ENCODE measurements at places on chromosomes 3 and 15. TPM values are rescaled to one million over a fixed set of nuclear protein-coding genes. Genes with fewer than 3 reads are reported as not detected.
A peak's percentile ranks its signal among the peaks of the same experiment; 100 is the strongest.

DNA sequence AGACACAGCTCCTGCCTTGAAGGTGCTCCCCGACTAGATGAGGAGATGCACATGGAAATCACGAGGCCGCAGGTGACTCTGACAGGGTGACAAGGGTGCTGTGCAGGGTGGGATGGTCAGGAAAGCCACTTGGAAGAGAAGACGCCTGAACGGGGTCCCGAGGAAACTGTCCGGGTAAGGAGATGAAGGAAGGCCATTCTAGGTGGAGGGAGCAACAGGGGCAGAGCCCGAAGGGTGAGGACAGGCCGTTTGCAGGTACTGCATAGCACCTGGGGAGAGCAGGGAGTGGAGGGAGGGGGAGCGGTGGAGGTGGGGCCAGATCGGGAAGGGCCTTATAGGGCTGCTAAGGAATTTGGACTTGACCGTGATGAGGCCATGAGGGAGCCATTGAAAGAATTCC is 105.6 kb upstream of the DLG1 start:
- DNase-seq = no peak
- no peaks in the 10 kb centered on the region for H3K27me3 ChIP-seq
- H3K36me3 ChIP-seq = no peaks in the 10 kb centered on the region
- no peak overlapping the region for H3K4me3 ChIP-seq
- H3K27ac ChIP-seq = no peak overlapping the region

DNA sequence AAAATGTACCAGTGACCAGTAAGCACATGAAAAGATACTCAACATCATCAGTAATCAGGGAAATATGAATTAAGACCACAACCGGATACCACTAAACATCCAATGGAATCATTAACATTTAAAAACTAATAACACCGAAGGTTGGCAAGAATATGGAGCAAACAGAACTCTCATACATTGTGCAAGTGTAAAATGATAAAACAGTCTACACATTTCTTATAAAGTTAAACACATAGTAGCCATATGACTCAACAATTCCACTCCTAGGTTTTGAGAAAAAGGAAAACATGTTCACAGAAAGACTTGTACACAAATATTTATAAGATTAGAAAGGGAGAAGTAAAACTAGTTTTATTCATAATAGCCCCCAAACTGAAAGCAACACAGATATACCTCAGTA is 60.3 kb upstream of the SLCO2A1 start:
- H3K4me3 ChIP-seq = no peak overlapping the region
- no peak overlapping the region for H3K27ac ChIP-seq
- H3K27me3 ChIP-seq = no peaks in the 10 kb centered on the region
- no peaks in the 10 kb centered on the region for H3K4me1 ChIP-seq
- no peak for DNase-seq
- no peaks in the 10 kb centered on the region for H3K36me3 ChIP-seq

Gene OR4F15
- not detected for total RNA-seq

DNA sequence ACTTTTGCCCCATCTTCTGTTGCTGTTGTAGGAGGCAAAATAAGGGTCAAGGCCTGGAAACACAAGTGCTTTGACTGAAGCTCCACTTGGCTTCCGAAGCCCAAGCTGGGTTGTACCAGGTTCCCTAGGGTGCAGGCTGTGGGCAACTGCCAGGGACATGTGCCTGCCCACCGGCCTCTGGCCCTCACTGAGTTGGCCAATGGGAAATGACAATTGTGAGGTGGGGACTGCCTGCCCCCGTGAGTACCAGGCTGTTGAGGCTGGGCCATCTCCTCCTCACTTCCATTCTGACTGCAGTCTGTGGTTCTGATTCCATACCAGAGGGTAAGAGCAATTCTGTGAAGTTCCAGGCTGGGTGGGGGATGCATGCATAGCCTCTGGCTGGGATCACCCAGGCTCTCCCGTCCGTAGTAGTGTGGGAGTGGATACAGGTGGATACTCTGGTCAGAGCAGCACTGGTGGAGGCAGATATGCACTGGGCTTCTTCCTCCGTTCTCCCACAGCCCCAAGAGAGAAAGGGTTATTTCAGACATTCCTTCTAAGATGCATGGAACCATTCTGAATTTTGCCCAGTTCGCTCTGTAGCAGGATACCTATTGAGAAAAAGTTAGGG is at the start of gene ADIPOQ:
Gene ADIPOQ (plus strand): TSS at position 285 of the 613 bp plus-strand sequence. CDS start 10,349 bp downstream, outside the sequence.
- H3K27ac ChIP-seq = no peak within 1 kb of the TSS
- no peak within 1 kb of the TSS for H3K4me3 ChIP-seq
- H3K4me1 ChIP-seq = no peaks in the 10 kb centered on the region
- peak; percentile 59 for DNase-seq
- no peaks in the 10 kb centered on the region for H3K27me3 ChIP-seq

DNA sequence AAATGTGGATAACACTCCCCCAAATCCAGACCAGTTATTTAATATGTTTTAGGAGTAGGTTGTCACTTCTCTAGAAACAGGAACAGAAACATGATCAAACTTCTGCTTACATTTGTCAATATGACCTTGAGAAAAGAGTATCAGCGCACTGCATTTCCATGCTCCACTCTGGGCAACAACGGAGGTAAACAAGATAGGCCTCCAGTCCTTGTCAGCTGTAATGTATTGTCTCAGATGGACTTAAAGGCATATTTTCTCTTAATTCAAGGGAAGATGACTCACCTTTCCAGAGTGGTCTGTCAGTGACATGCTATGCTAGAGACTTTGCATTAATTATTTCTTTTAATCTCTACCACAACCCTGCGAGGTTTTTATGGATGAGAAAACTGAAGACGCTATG is 51.6 kb upstream of the TCF12 start:
- H3K36me3 ChIP-seq = no peaks in the 10 kb centered on the region
- no peaks in the 10 kb centered on the region for H3K4me1 ChIP-seq
- no peak overlapping the region for H3K4me3 ChIP-seq
- no peaks in the 10 kb centered on the region for H3K27me3 ChIP-seq
- no peak overlapping the region for H3K27ac ChIP-seq

Gene BUB1B
- 0.39 TPM for total RNA-seq

Gene SLC24A5
- total RNA-seq = not detected
